LNCaP clone FGC (cell line): ENCODE measurements at places on chromosomes 2 and 18.
A peak's percentile ranks its signal among the peaks of the same experiment; 100 is the strongest.

DNA sequence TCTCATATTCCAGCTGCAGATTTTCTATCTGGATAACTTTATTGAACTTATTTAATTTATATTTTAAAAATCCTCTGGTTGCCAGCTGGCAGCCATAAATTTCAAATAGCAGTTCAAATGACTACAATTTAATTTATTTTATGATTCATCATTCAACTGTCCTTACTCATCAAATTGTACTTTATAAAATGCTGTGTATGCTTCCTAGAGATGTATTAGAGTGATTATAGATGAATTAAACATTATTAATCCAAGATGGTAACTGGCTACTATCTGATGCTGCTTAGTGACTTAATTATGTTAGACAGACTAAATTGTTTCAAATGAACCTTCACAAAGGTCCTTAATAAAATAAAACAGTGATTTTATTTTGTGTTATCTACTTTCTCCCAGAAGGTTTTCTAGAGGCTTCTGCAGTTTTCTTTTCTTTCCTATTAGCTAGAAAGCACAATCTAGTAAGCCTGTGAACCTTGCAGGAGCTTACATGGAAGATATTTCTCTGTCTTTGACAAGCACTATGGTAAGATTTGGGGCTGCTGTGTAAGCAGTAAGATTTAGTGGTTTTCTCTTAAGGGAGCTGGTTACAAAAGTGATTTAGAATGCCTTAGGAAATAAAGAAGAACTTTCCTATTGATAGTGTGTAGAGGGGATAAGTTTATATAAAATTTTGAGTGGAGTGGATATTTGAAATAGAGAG is 322.3 kb downstream of the FSIP2 start:
- no peak for DNase-seq

- no peak for DNase-seq
Observed at GRCh38 chr2:198135481-198135934, 331.1 kb downstream of the PLCL1 start.

- no peak for DNase-seq
Observed at GRCh38 chr2:226338825-226339224, 460.8 kb downstream of the IRS1 start.

GRCh38 chr2:1974397-1974796 is 230.1 kb upstream of the PXDN start:
- peak; percentile 84 for DNase-seq

- DNase-seq, result no peak
Observed at GRCh38 chr2:113799375-113799774, 42.9 kb upstream of the SLC35F5 start.

DNA sequence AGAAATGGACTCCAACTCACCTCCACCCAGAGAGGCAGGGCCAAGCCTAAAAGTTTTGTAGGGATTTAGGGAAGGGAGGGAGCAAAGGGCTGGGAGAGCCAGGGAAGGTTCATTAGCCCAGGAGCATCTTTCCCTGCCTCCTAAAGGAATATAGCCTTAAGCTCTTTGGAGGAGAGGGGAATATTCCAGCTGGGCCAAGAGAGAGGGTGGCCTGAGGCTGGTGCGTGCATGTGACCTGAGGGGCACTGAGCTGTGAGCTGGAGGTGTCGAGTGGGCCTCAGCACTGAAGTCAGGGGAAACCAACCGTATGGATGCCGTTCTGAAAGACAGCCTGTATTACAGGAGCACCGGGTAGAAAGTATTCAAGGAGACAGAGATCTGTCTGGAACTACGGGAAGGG is 112.6 kb downstream of the KLHL29 start:
- DNase-seq, result no peak

DNA sequence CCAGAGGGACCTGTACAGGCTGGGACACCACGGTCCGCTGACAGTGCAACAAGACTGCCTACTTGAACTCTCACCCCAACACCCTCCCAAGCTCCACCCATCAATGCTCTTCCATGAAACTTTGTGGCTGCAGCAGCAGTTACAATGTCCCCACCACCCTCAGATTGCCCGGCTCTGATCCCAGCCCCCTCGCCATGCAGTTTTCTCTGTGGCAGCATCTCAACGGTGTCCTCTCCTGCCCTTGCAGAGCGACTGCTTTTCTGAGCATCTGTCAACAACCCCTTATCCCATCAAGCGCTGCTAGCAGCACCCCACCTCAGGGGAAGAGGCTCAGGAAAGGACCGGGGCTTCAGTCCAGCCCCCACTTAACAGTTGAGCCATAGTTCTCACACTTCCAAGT is 137.1 kb upstream of the NDUFV2 start:
- DNase-seq, result no peak

DNA sequence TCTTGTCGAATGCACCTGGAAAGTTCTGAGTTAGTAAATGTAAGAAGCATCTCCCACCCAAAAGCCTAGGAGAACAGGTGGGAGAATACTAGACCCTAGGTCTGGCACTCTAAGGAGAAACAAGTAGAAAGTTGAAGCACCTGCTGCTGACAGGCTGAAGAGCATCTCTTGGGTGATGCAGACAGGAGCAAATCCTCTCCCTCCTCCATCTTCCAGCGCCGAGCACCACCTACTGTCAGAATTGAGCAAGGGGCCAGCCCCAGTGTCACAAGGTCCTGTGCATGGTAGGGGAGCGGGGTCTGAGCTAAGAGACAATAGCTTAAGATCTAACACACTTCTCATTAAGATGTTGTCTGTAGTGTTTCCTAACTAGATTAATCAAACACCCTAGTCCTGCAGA is 52.9 kb downstream of the HK2 start:
- DNase-seq, result no peak

GRCh38 chr2:9780368-9781130 is 62.7 kb upstream of the TAF1B start:
- DNase-seq, result no peak

GRCh38 chr2:149743842-149744448 is 156.4 kb upstream of the MMADHC start:
- DNase-seq, result no peak

- DNase-seq, result no peak
Observed at GRCh38 chr2:75274936-75275335, 75.6 kb upstream of the TACR1 start.

GRCh38 chr2:134985061-134985460 is 62.2 kb downstream of the MAP3K19 start:
- no peak for DNase-seq

DNA sequence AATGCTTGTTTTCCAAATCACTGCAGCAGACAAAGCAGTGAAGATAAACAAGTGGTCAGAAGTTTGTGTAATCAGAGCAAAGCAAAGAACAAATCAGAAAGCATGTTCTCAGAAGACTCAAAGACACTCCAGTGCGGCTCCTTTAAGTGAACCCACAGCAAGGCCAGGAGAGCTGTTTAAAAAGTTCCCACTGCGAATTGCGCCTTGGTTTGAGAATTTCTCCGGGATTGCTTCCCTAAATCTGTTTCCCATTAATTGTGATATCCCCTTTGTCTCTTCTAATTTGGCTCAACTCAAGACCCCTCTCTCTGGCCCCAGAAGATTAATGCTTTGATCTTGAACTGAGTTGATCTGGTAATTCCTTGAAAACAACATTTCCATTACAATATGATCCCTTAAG is 122.4 kb upstream of the BCL2L11 start:
- no peak for DNase-seq

DNA sequence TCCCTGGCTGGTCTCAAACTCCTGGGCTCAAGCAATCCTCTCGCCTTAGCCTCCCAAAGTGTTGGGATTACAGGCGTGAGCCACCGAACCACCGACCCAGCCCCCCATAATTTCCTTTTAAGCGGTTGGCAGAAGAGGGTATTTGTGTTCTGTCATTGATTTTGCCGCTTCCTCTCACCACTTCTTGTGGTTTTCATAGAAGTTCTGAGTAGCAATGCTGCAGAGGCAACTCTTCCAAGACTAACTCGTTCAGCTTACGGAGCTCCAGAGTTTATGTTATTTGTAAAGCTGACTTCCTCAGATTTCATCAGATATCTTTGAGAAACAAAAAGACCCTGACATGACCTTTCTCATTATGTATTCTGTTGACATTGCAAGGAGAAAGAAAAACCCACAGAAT is 261.4 kb upstream of the KCNJ3 start:
- DNase-seq, result no peak

GRCh38 chr2:240820607-240821428 is 799 bp upstream of the KIF1A start:
- DNase-seq, result no peak

DNA sequence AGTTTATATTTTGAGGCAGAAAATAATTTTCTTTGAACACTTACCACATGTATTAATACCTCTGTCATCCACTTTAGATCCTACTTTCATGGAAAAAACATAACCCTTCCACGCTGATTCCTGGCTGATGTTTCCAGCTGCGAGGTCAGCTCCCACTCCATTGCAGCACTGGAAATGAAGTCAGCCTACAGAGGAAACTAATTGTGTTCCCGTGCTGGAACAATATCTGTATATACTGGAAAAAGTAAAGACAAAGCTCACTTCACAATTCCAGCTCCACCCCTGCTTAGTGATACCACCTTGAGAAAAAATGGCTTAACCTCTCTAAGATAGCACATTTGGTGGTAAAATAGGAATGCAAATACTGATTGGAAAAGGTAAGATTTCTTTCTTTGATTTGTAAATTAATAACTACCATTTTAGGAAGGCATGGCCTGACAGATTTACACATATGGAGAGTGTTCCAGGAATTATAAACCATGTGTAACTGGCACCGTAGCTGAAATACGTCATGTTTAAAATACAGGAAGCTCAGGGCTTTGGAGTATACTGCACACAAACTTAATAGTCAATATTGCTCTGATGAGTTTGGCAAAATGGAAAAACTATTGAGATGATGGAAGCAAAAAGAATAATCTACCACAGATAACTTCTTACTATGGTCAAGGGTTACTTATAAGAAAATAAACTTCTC is 90.0 kb downstream of the TRIB2 start:
- DNase-seq, result no peak
